ENCODE measurements at places on chromosomes 3 and 15. TPM values are rescaled to one million over a fixed set of nuclear protein-coding genes. Genes with fewer than 3 reads are reported as not detected.

DNA sequence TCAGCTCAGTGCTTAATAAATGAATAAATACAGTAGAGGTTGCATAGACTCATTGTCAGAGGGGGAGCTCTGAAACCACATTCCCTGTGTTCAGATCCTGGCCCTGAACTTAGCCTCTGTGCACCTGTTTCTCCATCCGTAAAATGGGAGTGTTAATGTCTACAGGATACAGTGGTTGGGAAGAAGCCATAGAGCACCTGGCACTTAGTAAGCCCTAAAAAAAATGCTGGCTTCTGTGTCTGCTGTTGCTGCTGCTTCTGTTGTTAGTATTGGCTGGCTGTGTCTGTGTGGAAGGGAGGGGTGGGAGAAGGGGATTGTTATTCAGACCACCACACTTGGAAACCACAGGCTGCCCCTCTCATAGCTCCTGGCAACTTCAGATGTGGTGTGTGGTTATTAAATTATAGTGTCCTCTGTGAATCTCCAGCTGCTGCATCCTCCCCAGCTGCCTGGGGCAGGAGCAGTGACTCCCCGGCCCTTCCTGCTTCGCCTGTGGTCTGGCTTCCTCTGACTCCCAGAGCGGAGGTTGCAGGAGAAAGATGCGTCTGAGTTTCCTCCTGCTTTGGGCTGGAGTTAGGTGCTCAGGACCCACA lies 31.0 kb downstream of the FGD5 start:
- DNase-seq: no peak

DNA sequence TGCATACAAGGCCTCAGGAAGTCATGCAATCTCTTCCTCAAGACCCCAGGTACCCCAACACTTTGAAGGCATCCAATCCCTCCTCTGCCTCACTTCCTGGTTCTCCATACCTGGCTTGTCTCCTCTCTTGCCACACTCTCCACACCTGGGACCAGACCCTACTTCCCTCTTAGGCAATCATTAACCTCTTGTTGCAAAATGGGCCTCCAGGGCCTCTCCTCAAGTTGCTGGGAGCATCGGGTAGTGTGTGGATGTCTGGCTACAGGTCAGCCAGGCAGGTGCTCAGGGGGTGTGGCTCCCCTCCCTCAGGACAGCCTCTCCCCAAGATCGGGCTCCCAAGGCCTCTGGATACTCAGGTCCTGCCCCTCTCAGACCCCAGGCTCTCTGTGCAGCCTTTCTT lies 8.6 kb downstream of the PLA2G4E start:
- DNase-seq: no peak

GRCh38 chr15:71189718-71190117 lies 74.4 kb downstream of the THSD4 start:
- no peak for DNase-seq

DNA sequence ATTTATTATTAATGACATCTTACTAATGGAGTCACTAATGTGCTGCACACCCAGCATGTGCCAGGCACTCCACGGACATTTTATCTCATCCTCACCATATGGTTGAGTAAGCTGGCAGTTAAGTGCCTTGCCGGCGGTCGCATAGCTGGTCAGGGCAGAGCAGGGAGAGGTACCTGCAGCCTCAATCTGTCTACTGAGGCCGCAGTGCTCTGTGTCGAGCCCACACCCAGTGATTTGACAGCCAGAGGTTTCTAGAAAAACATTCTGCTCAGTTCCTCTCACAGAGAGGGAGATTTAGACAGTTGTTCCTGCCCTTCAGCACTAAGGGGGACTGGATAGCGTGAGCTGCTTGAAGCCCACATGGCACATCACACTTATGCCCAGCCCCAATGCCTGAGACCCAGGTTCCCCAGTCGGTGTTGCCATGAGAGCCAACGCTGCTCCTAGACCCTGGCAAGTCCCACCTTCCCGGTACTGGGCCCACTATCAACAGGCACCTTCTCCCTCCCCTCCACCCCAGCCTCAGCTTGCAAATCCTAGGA lies 2.6 kb downstream of the LIPC start:
- no peak for DNase-seq

- no peak for DNase-seq
Measured at GRCh38 chr3:60912876-60913275, 338.4 kb downstream of the FHIT start.

DNA sequence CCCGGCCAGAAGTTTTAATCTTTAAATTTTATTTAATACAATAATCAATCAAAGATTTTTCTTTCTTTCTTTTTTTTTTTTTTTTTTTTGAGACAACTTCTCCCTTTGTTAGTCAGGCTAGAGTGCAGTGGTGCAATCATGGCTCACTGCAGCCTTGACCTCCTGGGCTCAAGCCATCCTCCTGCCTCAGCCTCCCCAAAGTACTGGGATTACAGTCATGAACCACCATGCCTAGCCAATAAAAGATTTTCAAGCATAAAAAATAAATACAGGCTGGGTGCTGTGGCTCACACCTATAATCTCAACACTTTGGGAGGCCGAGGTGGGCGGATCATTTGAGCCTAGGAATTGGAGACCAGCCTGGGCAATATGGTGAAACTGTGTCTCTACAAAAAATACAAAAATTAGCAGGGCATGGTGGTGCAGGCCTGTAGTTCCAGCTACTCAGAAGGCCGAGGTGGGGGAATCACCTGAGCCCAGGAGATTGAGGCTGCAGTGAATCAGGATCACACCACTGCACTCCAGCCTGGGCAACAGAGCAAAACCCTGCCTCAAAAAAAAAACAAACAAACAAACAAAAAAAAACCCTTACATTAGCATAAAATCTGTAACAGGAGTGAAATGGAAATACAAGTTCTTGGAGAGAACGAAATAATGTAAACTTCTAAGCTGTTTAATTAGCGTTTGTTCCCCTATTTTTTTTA lies 29.1 kb upstream of the SRP14 start:
- DNase-seq: no peak

- no peak for DNase-seq
Measured at GRCh38 chr15:29952225-29952624, 130.0 kb upstream of the TJP1 start.

DNA sequence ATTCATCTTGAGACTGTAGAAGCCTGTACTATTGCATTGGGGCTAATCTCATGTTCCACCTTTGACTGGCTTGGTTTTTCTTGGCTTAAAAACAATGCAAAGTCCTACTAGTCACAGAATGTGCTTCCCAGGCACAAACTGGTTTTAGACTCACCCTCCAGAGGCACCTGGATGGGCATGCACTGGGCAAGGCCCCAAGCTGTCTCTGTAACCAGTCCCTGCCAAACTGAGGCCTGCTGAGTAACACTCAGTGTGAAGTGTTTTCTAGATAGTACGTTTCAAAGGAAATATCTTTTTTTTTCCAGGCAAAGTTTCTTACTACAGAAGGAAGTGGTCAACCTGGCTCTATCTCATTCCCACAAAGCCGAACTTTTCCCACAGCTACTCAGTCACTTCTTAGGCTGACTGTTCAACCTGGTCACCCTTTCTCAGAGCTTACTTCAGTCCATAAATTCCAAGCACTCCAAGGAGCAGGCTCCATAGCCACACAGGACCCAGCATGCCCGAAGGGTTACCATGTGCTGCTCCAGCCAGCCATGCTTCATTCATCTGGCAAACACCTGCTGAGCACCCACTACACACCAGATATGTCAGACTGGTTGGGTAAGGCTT lies 57.4 kb downstream of the NPTN start:
- no peak for DNase-seq

DNA sequence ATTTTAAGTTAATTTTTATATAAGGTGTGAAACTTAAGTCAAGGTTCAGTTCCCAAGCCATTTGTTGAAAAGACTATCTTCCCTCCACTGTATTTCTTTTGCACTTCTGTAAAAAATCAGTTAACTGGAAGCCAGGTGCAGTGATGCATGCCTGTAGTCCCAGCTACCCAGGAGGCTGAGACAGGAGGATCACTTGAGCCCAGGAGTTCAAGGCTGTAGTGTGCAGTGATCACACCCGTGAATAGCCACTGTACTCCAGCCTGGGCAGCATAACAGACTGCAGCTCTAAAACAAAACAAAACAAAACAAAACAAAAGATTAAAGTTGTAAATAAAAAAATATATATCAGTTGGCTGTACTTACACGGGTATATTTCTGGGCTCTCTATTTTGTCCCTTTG lies 33.1 kb upstream of the SEC22A start:
- no peak for DNase-seq

GRCh38 chr3:64903006-64903405 lies 215.2 kb upstream of the ADAMTS9 start:
- DNase-seq: peak; percentile 80

DNA sequence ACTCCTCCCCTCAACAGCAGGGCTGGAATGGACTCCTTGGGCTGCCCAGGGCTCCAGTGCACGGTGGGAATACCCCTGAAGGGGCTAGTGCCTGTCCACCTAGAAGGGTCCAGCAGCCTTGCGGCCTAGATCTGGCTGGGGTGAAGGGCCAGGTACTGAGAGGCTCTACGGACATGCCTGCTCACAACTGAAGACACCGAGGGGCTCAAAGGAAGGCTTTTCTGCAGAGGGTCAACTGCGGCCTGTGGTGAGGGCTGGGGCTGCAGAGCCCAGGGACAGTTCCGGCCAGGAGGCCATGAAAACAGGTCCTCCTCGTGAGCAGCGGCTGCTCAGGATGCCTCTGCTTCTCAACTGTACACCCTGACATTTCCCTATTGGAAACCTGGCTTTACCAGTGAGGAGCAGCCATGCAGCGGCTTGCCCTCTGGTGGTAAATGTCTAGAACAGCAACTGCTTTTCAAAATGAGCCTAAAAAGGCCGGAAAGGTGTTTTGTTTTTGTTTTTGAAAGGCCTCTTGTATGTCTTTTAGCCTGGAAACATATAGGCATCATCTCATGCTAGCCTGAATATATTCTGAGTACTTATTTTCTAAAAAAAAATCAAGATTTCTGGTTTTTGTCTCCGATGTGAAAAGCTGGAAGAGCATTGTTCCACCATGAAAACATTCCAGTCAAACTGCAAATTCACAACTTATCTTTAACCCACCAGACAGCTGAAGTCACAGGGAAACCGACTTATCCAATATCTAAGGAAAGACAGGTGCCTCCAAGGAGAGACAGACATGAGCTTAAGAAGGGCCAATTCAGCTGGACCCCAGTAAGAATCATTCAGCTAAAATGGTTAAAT lies 163.4 kb downstream of the KLF13 start:
- DNase-seq: peak; percentile 66

- DNase-seq: peak; percentile 52
Measured at GRCh38 chr3:49377483-49377882, 19.3 kb upstream of the GPX1 start.

MITF gene
- 13.5 TPM for total RNA-seq

GRCh38 chr3:115804200-115804599 lies 180.9 kb downstream of the GAP43 start:
- DNase-seq: no peak

- no peak for DNase-seq
Measured at GRCh38 chr15:68023307-68024101, 30.6 kb upstream of the PIAS1 start.

- DNase-seq: peak; percentile 17
Measured at GRCh38 chr3:120894316-120895057, 13.5 kb upstream of the STXBP5L start.

DNA sequence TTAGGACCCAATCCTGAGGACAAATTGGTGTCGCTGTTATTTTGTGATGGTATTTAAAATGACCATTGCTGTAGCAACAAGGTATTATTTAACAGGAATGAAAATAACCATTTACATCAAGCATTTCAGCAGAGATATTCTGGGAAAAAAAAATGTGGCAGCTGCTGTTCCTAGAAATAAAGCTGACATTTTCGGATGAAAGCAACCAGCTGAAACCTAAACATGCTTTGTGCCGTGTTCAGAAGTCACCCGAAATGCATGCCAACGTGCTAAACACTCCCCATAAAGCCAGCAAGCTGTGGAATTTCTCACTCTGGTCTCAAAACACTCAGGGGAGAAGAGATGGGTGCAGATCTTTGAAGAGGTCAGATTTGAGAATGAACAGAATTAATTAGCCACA lies 31.5 kb upstream of the TAFA4 start:
- DNase-seq: no peak

PAQR5 gene
- total RNA-seq: 0.97 TPM

DNA sequence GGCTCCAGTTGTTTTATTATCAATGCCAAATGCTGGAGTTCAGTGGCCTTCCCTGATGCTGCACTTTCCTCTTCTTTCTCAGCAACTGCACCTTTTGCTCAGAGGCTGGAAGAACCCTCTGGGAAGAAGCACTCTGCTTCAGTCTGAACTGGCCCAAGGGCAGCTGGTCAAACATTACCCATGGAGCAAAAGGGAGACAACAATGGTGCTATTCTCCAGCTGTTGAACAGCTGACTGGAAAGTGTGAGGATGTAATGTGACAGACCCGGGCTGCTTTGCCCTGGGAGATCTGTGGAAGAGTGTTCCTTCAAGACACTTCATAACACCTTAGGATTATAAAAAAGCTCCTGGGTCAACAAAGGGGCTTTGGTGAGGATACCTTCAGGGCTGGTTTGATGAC lies 84.9 kb downstream of the EPHB1 start:
- no peak for DNase-seq

Data from fibroblast of villous mesenchyme (primary cell).